ENCODE measurements at places on chromosomes 4 and X.

DNA sequence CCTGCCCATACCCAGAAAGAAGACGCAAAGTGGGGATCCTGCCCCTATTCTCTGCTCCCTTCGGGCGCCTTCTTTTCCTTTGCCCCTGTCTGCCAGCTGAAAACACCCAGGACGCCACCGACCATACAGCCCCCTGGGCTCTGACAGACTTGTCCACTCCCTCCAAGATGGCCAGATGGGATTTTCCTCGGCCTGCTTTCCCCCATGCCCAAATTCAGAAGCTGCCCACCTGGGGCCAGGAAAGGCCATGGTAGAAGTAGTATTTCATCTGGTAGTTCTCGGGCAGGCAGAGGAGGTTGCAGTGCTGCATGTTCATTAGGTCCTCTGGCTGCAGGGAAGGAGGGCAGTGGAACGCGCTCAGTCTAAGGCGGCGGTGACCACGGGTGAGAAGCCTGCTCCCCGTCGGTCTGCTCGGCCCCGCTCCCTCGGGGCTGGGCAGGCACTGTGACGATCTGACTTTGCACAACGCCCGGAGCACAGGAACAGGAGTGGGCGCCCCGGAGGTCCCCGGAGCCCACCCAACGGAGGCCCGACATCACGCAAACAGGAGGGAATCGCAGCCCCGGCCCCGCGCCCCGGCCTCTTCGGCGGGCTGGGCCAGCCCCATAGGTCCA, 582 bp downstream of the NAA10 start:
- no peak for DNase-seq

- no peak for DNase-seq
These were observed 7.7 kb upstream of the STK32B start for GRCh38 chr4:5043579-5043978.

DNA sequence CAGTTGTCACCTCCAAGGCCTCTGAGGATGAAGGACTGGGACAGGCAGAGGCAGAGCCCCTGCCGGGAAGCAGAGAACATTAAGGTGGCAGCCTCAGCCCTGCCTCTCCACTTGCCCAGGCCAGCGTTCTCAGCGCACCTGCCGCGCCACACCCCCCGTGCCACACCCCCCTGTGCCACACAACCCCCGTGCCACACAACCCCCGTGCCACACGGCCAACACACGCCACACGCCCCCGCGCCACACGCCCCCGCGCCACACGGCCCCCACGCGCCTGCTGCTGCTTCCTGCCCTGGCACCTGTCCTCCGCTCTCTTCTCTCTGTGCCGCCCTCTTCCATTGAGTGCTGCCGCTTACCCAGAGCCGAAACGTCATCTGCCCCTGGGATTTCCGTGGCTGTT, 58.0 kb upstream of the ZFP42 start:
- DNase-seq = no peak

DNA sequence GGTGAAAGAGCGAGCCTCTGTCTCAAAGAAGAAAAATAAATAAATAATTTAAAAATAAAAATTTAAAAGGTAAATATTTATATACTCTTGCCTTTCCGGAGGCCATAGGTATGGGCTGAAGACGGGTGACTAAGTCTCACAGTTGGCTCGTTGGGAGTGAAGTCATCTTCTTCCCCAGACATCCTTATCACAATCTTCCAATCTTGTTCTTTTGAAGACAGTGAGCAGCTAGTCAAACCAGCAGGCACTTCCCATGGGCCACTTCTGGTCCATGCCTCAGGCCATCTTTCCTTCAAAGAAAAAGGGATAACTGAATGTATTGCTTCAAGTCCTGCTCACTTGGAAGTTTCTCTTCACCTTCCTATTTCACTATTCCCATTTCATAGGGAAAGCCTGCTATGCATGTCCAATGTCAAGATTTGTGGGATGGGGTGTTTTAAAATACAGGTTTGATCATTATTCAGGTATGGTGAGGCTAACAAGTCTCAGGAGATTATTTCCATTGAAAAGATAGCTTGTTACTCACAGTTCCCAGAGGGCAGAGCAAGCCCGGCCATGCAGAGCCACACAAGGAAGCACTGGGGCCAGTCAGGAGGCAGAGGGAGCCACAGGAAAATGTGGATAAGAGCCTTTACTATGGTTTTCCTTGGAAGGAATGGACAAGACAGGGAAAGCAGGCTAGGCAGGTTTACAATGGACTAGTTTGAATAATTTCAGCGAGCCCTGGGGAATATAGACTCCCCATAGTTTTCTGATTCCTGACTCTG, 33.3 kb upstream of the VCX2 start:
- DNase-seq = no peak

GRCh38 chrX:40122487-40122886, 24.7 kb upstream of the BCOR start:
- no peak for DNase-seq

GRCh38 chr4:134276476-134276875, 74.9 kb upstream of the PABPC4L start:
- DNase-seq = no peak

- no peak for DNase-seq
These were observed 42.3 kb downstream of the BCOR start for GRCh38 chrX:40055495-40055894.

- DNase-seq = no peak
These were observed 9.2 kb downstream of the MAMLD1 start for GRCh38 chrX:150372280-150372679.

- DNase-seq = no peak
These were observed 111.1 kb downstream of the RTL3 start for GRCh38 chrX:78548012-78548411.

DNA sequence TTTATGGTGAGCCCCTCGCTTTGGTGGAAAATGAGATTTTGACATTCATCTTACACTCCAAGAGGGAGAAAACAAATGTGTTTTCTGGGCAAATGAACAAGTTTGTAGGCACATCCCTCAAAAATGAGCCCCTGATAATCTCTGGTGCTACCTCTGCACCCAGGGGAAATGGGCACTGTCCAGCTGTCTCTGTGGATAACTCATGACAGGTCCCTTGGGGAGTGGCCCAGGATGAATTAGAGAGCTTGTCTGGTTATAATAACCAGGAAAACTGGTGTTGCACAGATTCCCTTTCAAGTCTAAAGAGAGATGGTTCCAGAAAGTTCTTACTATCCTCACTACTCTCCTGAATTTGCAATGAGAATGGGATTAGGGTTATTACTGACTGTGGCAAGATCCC, 7.5 kb downstream of the RASL11B start:
- DNase-seq = no peak

DNA sequence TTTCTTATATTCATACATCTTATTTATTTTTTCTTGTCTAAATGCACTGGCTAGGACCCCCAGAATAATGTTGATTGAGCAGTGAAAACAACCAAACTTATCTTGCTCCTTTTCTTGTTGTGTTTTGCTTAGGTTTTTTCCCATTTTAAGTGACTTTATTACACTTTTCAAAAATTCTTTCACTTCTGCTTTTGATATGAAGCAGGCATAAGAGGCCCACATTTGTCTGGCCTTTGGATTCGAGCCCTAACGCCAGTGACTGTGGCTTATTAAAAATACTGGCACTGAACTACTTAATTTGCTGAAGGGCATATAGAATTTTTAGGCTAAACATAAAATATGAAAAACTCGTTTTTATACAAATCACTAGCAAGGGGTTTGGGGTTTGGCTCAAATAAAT, 197.0 kb downstream of the ASB9 start:
- no peak for DNase-seq

All from NCI-H2171 (cell line).